ENCODE measurements at places on chromosomes 2 and 18.
A peak's percentile ranks its signal among the peaks of the same experiment; 100 is the strongest.

DNA sequence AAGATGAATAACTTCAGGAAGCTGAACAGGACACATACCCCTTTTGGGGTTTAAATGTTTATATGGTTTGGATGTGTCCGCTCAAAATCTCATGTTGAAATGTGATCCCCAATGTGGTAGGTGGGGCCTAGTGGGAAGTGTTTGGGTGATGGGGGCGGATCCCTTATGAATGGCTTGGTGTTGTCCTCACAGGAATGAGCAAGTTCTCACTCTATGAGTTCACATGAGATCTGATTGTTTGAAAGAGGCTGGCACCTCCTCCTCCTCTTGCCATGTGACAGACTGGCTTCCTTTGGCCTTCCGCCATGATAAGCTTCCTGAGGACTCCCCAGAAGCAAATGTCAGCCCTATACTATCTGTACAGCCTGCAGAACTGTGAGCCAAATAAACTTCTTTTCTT is 88.6 kb upstream of the ZNF532 start:
- no peak for DNase-seq

- DNase-seq, result no peak
These were observed 87.4 kb downstream of the SMIM21 start for GRCh38 chr18:75339936-75340605.

GRCh38 chr2:237441605-237442274 is 27.8 kb upstream of the COL6A3 start:
- DNase-seq, result peak; percentile 55

- DNase-seq, result peak; percentile 18
These were observed 71.1 kb downstream of the PIK3C3 start for GRCh38 chr18:42025974-42026625.

- no peak for DNase-seq
These were observed 17.1 kb upstream of the ANKRD62 start for GRCh38 chr18:12076424-12077140.

GRCh38 chr2:218954541-218955300 is 4.7 kb upstream of the CDK5R2 start:
- DNase-seq, result no peak

- no peak for DNase-seq
These were observed 1452.6 kb upstream of the ACVR2A start for GRCh38 chr2:146392186-146392585.

- DNase-seq, result no peak
These were observed 38.1 kb downstream of the DLGAP1 start for GRCh38 chr18:4416976-4417375.

DNA sequence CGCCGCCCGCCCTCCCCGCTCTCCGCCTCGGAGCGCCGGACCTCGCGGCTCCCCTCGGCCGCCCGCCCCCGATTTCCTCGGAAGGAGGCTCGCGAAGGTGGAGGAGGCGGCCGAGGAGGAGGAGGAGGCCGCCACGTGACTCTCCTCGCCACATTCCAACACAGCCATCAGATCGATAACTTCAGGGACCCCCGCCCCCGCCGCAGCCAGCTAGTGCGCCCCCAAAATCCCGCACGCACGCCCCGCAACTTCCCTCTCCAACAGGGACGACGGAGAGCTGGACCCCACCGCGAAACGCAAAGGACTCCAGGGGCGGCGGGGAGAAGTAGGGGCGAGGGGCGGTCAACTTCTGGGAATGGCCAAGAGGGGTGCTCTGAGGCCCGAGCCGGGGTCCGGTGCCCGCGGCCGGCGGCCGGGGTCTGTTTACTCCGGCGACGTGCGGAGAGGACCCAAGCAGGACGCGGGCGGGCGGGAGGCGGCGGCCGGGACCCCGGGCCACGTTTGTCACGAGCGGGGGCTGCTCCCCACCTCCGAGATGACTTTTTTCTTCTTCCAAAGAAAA is 2.0 kb downstream of the ZNF521 start:
- peak; percentile 1 for DNase-seq

DNA sequence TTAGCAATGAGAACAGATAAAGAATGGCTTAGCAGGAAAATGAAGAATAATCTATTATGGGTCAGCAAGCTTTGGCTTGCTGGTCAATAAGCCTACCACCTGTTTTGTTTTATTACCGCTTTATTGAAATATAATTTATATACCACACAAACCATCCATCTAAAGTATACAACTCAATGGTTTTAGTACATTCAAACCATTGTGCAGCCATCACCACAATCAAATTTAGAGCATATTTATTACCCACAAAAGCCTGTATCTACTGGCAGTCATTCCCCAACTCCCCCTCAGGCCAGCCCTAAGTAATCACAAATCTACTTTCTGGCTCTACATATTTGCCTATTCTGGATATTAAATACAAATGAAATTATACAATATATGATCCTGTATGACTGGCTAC is 17.2 kb downstream of the PPP3R1 start:
- DNase-seq, result no peak

- DNase-seq, result no peak
These were observed 227.5 kb downstream of the TPGS2 start for GRCh38 chr18:36601316-36601715.

DNA sequence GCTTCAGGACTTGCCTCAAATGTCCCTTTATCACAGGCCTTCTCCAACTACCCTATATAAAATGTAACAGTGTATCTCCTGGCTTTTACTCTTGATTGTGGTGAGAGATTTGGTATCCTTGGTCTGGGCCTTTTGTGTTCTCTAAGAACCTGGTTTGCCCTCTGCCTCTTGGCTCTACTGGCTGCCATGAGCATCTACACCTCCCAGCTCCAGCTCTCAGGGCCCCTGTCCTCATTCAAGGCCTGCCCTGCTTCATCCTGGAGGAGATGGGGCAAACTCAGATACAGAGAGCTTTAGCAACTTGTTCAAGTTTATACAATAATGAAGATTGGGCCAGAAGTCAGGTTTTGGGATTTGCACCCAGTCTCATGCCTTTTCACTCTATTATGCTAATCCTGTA is 45.0 kb downstream of the QPCT start:
- no peak for DNase-seq

GRCh38 chr2:129764376-129765325 is 214.8 kb upstream of the RAB6C start:
- DNase-seq, result no peak
